ENCODE measurements at places on chromosomes 5 and 9. TPM values are rescaled to one million over a fixed set of nuclear protein-coding genes. Genes with fewer than 3 reads are reported as not detected.

Gene PCDHA4
- not detected for total RNA-seq

Gene CNTFR
- not detected for total RNA-seq

- ATAC-seq: no peak
These were observed 464.9 kb upstream of the BRINP1 start for GRCh38 chr9:119834064-119834620.

DNA sequence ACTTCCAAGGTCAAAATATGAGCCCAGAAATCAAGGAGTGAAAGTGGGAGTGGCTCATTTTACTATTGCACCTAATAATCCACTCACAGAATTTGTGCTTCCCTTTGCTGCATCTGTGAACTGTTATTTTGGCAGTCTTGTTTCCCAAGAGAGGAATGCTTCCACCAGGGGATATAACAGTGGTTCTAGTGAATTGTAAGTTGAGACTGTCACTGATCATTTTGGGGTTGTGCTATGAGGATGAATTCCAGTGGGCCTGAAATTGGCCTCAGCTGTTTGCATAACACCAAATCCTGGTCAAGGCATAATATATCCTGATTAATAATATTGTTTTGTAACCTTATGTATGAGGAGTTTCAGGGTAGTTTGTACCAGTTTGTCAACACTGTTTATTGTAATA, 14.4 kb downstream of the FAM200C start:
- ATAC-seq: no peak

DNA sequence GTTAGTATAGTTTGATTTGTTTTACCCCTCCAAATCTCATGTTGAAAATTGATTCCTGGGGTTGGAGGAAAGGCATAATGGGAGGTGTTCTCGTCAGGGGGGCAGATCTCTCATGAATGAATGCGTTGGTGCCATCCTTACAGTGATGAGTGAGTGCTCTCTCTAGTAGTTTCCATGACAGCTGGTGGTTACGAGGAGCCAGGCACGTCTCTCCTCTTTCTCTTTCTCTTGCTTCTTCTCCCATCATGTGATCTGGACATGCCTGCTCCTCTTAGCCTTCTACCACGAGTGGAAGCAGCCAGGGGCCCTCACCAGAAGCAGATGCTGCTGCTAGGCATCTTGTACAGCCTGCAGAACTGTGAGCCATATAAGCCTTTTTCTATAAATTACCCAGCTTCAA, 454.1 kb downstream of the EFNA5 start:
- no peak for ATAC-seq

DNA sequence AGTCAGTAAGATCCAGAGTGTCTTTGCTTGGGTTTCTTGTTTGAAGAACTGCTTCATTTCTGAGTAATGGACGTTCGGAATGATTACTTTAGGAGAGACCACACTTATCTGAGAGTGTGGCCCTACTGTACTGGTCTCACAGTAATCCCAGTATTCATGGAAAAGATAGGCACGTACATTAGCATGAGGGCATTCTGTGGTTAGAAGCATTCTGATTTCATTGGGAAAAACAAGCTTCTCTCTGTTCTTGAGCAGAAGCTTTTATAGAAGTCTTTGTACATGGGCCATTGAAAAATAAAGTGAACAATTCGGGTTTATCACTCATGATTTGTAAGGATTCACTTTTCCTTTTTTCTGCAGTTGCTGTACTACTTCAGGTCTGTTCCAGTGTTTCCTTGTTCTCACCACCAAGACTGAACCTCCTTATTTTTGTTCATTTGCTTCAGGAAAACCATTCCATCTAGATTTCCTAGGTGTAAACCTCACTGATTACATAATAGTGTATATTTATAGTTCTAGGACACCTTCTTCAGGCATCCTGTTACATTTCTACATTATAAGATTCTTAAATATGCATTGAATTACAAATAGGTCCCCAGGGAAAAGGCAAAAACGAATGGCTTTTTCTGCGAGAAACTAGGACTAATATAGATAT, 10.1 kb downstream of the TGFBR1 start:
- no peak for ATAC-seq

- ATAC-seq: no peak
These were observed 577 bp upstream of the CCDC112 start for GRCh38 chr5:115297031-115297430.

Data from activated T-helper 17 cell treated with anti-CD3 and anti-CD28 coated beads, Interleukin-2, amount 50 U/mL, for 72 hours (primary cell).